Activated naive CD4-positive, alpha-beta T cell (primary cell): ENCODE measurements at places on chromosomes 16 and 17.
A peak's percentile ranks its signal among the peaks of the same experiment; 100 is the strongest.

- no peak for DNase-seq
Observed at GRCh38 chr17:32491371-32492263, 4.8 kb downstream of the CDK5R1 start.

- DNase-seq, result no peak
Observed at GRCh38 chr17:68565661-68566441, 35.3 kb downstream of the FAM20A start.

DNA sequence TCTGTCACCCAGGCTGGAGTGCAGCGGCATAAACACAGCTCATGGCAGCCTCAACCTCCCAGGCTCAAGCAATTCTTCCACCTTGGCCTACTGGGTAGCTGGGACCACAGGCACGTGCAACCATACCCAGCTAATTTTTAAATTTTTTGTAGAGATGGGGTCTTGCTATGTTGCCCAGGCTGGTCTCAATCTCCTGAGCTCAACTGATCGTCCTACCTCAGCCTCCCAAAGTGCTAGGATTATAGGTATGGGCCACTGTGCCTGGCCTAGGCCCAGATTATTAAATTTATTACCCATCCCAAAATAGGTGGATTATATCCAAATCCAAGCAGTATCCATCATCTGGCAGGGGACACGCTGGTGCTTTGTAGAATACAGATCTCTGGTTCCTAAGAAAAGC, 53.8 kb downstream of the METTL16 start:
- no peak for DNase-seq

GRCh38 chr16:85715169-85716021, 26.6 kb upstream of the GINS2 start:
- DNase-seq, result no peak

- DNase-seq, result no peak
Observed at GRCh38 chr16:84687715-84688114, 12.1 kb upstream of the USP10 start.

DNA sequence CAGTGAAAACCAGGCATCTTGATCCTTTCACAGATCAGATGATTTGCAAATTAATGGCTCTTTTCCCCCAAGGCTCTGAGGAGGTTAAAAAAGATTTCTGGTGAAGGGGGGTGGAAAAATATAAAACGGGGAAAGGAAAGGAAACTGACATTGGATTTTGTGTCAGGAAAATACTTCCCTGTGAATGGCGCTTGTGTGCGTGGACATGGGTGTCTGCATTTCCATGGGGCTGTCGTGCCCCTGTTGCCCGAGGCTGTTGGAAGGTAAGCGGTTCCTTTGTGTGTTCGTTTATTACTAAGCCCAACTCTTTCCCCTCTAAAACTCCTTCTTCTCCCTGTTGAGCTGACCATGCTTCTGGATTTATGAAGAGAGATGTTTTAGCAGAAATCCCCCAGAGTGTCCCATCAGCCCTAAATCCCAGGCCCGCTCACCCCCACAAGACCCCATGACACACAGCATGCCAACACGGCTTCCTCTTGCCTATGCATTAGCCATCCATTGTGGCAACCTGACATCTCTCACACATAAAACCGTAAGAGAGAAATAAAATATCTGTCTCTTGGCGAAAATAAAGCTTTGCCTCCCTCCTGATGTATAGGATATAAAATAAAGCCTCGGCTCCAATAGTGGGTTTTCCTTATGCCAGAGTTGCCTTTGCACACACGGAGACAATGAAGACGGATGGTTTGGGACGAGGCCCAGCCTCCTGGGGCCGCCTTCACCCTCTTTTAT, 7.3 kb upstream of the LHX1 start:
- DNase-seq, result no peak

DNA sequence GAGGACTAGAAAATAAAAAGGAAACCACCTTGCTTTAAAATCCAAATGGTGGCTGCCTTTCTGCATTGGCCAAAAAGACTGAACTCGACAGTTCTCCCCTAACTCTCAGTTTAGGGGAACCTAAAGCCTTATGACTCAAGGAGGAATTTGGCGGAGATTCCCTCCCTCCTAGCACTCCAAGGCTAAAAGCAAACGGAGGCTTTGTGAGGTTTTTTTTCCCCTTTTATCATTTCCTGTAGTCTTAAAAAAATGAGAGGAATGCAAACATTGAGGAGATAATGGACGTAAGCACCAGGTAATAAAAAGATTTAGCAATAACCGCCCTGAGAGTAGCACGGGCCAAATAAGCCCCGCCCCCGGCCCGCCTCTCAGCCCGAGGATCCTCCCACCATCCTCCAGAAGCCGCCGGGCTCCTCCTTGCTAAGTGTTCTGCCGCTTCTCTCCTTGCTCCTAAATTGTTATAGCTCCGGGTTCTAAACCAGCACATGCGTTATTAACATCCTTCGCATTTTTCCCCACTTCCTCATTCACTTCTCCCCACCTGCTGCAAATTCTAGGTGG, 5.8 kb upstream of the KIFC3 start:
- peak; percentile 13 for DNase-seq

GRCh38 chr17:36089339-36089865, 541 bp downstream of the CCL3 start:
- no peak for DNase-seq

- DNase-seq, result no peak
Observed at GRCh38 chr16:15653227-15653626, 3.2 kb downstream of the NDE1 start.

DNA sequence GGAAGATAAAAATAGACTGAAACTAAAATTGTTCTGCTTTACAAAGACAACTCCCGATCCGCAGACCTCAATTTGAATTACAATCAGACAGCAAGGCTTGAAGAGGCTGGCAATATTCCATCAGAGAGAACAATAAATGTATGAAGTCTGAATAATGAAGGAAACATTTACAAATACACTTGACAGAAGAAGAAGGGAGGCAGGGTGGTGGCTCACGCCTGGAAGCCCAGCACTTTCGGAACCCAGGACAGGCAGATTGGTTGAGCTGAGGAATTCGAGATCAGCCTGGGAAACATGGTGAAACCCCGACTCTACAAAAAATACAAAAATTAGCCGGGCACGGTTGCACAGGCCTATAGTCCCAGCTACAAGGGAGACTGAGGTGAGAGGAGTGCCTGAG, 14.6 kb downstream of the ODF4 start:
- no peak for DNase-seq

DNA sequence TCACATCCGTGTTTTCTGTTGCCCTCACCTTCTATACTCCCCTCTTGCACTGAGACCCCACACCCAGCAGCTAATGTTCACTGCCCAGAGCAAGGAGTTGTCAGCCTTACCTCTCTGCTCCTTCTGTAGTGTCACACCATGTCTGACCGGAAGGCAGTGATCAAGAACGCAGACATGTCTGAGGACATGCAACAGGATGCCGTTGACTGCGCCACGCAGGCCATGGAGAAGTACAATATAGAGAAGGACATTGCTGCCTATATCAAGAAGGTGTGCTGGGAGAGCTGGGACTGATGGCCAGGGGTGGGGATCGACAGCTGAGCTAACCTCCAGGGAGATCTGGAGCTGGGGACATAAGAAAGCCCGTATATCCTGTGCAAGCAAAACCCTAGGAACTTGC, 3.7 kb downstream of the DYNLL2 start:
- no peak for DNase-seq

DNA sequence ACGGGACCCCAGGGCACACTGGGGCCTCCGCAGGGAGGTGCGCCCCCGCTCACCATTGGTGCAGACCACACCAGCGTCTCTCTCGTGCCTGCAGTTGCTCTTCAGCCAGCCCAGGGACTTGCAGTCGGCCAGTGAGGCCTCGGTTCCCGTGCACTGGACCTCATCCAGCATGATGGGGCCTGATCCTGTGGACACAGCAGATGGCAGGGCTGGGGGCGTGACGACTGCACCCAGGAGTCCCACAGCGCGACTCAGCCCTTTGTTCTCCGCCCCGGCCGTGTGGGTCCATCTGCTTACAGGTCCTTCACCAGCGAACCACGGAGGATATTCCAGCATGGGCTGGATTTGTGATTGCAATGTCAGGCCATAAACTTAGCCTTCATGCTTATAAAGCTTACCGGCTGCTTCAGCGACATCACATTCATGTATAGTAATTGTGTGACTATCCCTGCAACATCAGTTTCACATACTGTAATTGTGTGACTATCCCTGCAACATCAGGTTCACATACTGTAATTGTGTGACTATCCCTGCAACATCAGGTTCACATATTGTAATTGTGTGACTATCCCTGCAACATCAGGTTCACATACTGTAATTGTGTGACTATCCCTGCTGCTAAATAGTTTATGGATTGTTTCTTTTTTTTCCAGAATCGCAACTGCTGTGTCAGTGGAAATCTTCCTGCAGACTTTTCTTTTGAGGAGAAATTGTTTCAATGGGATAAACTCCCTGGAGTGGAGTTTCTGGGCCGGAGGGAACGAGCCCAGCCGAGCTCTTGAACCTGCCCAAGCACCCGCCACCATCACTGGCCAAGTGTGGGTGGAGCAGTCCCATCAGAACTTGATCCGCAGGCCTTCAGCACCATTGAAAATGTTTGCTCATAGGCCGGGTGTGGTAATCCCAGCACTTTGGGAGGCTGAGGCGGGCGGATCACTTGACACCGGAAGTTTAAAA, 4.8 kb downstream of the LGALS3BP start:
- no peak for DNase-seq

DNA sequence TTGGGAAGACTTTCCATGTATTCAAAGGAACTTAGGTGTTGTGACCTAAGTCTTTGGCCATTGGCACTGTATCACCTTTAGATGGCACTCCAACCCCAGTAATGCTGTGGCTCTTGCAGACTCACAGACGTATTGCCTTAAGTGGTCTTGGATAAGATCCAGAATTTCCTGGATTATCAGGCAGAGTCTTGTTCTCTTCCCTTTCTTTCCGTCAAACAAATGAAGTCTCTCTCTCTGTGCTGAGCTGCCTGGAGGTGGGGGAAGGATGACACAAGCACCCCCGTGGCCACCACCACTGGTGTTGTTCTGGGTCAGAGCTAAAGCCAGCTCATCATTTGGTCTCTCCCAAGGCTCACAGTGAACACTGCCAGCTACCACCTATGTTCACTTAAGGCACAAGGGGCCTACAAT, 789.9 kb upstream of the KIF2B start:
- DNase-seq, result no peak

- DNase-seq, result peak; percentile 29
Observed at GRCh38 chr16:2874912-2875362, 8.1 kb upstream of the FLYWCH2 start.

GRCh38 chr17:78284146-78284545, 52.7 kb downstream of the TMEM235 start:
- DNase-seq, result no peak

DNA sequence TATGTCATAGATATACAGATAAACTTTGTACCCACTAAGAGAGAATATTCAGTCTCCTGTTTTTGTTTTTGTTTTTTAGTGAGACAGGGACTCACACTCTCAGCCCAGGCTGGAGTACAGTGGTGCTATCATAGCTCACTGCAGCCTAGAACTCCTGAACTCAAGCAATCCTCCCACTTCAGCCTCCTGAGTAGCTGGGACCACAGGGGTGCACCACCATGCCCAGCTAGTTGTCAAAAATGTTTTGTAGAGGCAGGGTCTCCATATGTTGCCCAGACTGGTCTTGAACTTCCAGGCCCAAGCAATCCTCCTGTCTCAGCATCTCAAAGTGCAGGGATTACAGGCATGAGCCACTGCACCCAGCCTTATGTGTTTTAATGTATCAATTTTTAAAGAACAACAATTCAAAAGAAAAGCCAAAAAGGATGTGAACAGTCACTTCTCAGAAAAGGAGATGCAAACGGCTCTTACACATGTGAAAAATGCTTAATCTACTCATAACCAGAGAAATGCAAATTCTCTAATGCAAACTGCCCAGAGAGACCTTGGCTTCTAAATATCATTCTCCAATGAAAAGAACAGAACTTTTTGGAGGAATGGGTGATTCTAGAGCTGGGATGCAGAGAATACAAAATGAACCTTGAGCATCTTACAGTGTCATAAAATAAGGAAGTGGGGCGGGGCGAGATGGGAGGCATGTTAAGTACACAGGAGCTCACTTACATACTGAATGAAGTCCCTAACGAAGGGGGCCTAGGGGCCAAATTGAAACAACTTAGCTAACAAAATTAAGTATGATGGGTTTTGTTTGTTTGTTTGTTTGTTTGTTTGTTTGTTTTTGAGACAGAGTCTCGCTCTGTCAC, 7.3 kb upstream of the CMTM3 start:
- DNase-seq, result no peak

DNA sequence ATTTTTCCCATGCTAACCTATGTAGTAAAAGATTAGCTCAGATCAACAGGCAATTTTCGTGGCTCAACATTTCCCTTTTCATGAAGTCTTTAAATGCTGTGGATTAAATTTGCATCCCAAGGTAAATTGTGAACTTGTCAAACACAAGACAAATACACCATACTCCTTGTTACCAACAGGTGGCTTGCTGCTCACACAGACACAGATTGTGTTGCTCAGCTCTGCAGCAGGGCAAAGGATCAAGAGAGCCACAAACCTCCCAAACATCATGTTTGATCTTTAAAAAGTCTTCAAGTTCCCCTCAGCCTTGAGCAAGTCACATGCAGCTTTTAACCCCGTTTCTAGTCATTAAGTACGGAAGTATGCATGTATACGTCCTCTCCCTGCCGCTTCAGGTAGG, 119.6 kb upstream of the CNTNAP4 start:
- DNase-seq, result no peak

- DNase-seq, result no peak
Observed at GRCh38 chr17:80645706-80646325, 101.2 kb downstream of the RPTOR start.

GRCh38 chr17:28828294-28829040, 14.1 kb downstream of the FAM222B start:
- DNase-seq, result no peak

GRCh38 chr16:12337871-12338655, 361.5 kb downstream of the SNX29 start:
- DNase-seq, result no peak

DNA sequence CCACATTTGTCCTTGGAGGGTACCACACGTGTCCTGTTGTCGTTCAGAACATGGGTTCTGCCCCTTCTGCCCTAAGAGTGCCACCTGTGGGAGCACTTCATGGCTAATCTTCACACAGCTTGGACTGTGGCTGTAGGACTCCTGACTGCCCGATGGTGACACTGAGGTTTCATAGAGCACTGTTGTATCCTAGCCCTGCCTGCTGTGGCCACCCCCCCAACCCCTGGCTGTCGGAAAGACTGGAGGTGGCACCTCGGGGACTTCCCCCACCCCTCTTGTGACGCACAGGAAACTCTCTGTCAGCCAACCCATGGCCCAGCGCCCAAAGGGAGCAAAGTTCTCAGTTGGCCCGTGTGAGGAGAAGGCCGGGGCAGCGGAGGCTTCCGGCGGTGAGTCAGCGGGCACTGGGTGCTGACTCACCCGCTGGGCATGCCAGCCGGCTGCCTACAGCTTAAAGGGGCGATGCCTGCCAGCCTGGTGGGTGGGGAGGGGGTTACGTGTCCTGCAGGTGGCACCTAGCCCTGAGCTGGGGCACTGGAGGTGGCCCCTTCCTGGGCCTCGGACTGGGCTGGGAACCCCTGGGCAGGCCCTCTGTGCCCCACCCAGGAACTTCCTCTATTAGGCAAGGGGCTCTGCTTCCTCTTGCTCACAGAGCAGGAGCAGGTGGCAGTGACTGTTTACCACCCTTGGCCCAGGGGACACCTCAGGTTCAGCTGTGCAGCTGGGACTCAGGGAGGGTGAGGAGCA, 3.4 kb downstream of the MAP2K3 start:
- DNase-seq, result peak; percentile 84

- no peak for DNase-seq
Observed at GRCh38 chr16:55948230-55948629, 73.1 kb upstream of the CES5A start.

GRCh38 chr16:15611610-15612009, 31.3 kb downstream of the MARF1 start:
- no peak for DNase-seq
